Gastroesophageal sphincter (tissue), 4 donors: ENCODE measurements at places on chromosomes 11 and 22. TPM values are rescaled to one million over a fixed set of nuclear protein-coding genes. Genes with fewer than 3 reads are reported as not detected.

DNA sequence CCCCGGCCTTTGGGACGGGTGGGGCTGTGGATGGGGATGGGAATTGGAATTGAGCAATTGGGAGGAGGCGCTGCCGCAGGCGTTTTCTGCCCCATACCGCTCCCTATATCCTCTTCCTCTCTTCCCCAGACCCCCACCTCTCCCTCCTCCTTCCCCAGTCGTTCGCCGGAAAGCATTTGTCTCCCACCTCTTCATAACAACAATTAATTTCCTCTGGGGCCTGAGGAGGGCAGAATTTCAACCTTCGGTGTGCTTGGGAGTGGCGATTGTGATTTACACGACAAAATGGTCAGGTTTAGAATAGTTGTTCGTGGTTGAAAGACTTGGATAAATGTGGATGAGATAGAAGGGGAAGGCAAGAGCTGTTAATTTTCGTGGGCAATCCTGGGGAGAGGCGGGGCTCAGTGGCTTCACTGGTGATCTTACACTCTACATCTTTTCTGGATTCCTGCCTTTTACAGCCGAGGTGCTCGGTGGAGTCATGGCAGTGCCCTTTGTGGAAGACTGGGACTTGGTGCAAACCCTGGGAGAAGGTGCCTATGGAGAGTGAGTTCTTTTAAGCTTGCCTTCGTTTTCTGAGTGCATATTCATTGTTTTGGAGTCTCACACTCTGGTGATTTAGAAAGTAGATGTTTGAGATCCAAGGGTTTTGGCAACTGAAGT, 1.5 kb downstream of the CHEK1 start:
- no peak for ATAC-seq

GRCh38 chr22:22506736-22507135, 1.8 kb downstream of the ZNF280B start:
- ATAC-seq = no peak

DNA sequence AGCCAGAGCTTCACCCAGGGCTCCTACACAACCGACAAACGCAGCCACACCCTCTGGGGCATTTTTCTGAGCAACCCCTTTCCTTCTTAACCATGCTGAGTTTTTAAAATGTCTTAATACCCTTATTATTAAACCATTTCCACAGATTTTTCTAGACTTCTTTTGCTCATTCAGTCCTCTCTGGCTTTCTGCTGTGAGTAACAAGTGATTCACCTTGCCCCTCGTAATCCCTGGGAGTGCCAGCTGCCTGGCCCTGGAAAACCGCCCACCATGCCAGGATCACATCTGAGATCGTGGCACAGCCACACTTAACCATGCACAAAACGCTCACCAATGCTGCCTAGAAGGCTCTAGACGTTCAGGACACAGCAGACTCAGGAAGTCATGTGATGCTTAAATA, 25.4 kb downstream of the YPEL1 start:
- no peak for ATAC-seq

- peak; percentile 43 for ATAC-seq
These were observed 2.2 kb upstream of the CD151 start for GRCh38 chr11:830295-831117.

DNA sequence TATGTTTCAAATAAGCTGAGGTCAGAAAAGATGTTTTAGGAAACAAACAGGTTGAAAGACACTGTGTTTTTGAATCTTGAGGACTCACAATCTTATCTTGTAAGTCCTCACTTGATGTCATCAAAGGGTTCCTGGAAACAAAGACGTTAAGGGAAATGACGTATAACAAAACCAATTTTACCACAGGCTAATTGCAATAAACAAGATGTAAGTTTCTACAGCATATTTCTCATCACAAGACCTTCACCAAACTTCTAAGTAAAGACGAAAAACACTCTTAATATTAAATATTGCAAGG, 433.5 kb upstream of the FAT3 start:
- ATAC-seq = no peak

GRCh38 chr11:42465623-42466022, 846.2 kb upstream of the API5 start:
- ATAC-seq = no peak

DNA sequence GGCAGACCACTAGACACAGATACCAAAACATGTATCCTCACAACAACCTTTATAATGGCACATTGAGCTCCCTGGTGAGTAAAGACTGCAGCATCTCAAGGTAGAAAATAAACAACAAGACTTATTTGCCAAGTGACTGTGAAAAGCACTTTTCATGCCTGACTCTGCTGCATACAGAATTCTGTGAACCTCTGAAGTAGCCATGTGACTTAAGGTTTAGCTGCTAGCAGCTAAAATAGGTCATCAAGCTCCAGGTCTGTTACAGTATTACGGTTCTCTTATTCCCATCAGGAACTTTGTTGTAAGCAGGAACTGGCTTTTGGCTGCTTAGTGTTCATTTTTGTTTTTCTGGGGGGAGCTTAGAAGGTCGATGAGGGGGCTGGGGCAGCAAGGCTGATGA, 139.4 kb downstream of the PAX6 start:
- ATAC-seq = no peak

DNA sequence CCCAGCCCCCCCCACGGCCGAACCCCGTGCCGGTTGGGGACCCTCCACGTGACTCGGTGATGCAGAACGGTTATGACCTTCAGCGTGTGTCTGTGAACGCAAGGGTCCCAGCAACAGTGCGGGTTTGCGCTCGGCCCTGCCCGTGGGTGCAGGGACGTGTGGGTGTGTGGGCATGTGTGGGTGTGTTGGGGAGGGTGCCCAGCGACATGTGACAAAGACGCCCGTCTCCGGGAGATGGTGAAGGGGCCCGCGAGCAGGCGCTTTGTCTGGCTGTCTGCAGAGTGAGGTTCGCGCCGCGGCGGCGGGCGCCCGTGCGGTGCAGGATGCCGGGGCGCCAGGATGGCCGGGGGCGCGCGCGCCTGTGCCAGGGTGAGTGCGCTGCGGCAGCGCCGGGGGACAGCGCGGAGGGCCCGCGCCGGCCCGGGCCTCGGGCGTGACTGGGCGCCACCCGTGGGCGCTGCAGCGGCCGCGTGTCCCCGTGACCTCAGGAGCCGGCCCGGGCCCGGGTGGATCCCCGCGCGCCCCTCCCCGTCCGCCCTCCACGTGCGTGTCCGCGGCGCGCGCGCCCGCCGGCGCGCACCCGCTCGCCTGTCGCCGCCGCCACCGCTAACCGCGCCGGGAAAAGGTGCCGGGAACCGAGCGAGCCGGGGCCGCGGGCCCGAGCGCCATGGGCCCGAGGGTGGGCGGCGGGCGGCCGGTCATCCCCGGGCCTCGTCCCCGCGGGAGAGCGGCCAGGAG, at the start of gene LRFN4:
Gene LRFN4, plus strand, starts transcription at position 569 of the 738 bp plus-strand sequence. CDS start 681 bp downstream, outside the sequence.
- ATAC-seq = peak; percentile 56

GRCh38 chr11:12556155-12556554, 118.1 kb upstream of the TEAD1 start:
- peak; percentile 46 for ATAC-seq

DNA sequence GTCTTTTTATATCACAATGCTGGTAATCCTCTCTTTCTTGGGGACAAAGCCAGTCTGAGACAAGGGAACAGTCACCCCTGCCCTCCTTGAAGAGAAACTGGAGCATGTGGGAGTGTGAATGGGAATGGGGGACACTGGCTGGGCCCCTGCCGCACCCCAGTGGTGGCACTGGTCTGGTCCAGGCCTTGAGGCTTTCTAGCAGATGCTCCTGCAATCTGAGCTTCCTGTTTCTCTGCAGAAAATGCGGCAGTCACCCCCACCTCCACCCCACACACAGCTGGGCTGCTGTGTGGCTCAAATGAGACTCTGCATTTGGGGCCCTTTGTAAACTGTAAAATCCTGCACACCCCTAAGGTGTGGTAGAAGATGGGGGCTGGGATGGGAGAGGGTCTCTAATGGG, 6.6 kb upstream of the MARK2 start:
- ATAC-seq = no peak

GRCh38 chr22:44952863-44953746, 56.7 kb downstream of the PHF21B start:
- ATAC-seq = no peak

- ATAC-seq = no peak
These were observed 404.3 kb upstream of the TENM4 start for GRCh38 chr11:79845002-79845709.

GRCh38 chr11:64305691-64306562, 603 bp downstream of the ESRRA start:
- peak; percentile 19 for ATAC-seq

CST6 gene
- total RNA-seq = not detected

MAP6 gene
- 23.8 TPM for total RNA-seq

SLCO2B1 gene
- 25.7 TPM for total RNA-seq
